ENCODE measurements at places on chromosomes 1 and 21.

GRCh38 chr1:26894263-26894662 lies 4.2 kb upstream of the GPN2 start:
- DNase-seq = no peak

GRCh38 chr1:59879996-59880505 lies 46.5 kb downstream of the CYP2J2 start:
- DNase-seq = no peak

DNA sequence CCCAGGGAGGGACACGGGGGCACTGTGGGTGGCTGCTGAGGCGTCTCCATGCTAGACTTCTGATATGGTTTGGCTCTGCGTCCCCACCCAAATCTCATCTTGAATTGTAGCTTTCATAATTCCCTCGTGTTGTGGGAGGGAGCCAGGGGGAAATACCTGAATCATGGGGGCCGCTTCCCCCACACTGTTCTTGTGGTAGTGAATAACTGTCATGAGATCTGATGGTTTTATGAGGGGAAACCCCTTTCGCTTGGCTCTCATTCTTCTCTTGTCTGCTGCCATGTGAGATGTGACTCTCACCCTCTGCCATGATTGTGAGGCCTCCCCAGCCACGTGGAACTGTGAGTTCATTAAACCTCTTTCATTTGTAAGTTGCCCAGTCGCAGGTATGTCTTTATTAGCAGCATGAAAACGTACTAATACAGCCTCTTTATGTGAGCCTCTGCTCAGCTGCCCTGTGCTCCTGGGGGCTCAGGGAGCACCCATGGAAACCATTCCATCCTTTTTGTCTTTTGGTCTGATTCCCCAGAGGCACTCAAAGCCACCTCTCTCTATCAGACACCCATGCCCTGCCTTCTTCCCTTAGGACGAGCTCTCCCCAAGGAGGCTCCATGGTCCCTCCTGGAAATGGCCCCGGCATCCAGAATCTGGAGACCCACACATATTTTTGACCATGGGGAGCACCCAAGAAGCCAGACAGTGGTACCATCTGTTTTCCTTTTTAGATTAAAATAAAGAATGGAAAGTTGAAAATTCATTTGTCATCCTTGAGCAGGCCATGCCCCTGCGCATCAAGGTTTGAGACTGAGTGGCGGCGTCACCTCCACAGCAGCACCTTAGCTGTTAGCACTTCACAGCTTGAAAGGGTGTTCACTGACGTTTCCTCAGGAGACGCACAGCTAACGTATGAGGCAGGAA lies 65.9 kb upstream of the FAM20B start:
- DNase-seq = no peak

GRCh38 chr1:117674521-117675400 lies 68.9 kb downstream of the TENT5C start:
- no peak for DNase-seq

DNA sequence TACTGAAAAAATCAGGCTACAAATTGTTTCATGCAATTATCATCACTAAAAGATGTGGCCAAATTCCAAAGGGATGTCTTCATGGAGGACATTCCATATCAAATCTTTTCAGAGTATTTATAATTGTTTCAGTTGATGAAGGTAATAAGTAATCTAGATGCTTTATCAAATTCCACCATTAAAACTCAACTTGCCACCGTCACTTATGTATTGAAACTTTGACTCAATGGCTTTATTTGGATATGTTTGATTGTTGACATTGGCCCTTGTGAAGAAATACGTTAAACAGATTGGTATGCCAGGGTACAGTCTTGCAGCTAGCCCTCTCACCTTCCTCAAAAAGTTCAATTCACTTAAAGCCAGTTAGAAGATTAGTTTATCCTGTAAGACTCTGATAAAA lies 32.2 kb upstream of the PALMD start:
- no peak for DNase-seq

- no peak for DNase-seq
Measured at GRCh38 chr1:162663086-162663485, 30.8 kb downstream of the DDR2 start.

DNA sequence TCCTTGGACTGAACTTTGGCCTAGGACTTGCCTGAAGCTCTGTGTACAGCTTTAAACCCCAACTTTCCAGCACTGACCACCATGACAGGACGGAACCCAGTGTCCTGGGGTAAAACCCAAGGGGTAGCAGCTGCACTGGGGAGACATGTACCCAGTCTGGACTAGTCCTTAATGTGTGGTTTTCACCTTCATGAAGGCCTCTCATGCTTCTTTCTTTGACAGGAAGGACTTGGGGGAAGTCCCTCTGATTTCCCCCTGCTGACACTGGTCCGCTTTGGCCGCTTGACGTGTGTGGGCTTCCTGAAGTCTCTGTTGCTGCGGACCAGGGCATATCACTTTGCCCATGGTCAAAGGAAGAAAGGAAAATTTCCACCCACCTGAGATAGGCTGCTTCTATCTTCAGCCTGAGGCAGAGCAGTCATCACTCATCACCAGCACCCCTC lies 66.3 kb upstream of the PRDX6 start:
- no peak for DNase-seq

GRCh38 chr1:15066191-15066590 lies 87.4 kb upstream of the TMEM51 start:
- DNase-seq = no peak

DNA sequence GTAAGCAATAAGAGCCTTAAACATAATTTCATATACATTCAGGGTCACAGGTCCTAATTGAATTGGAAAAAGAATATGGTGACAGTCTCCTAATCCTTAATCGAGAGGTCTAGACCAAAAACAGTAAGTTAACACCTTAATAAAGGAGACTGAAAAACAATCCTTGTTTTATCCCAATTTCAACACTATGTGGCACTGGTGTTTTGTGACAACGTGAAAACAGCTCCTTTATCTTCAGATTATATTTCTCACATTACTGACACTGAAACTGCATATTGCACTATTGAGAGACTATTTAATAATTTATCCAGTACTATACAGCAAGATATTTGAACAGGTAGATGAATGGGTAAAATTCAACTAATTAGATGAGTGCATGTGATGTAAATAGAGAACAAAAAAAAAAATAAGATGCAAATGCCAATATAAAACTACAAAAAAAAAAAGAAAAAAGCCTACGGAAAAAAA lies 34.1 kb downstream of the TP53BP2 start:
- DNase-seq = peak; percentile 33

GRCh38 chr1:10796029-10796944 lies at the start of gene CASZ1:
Gene CASZ1 (minus strand): TSS chr1:10796646. CDS start chr1:10693889, 102,757 bp downstream.
- peak; percentile 97 for DNase-seq

DNA sequence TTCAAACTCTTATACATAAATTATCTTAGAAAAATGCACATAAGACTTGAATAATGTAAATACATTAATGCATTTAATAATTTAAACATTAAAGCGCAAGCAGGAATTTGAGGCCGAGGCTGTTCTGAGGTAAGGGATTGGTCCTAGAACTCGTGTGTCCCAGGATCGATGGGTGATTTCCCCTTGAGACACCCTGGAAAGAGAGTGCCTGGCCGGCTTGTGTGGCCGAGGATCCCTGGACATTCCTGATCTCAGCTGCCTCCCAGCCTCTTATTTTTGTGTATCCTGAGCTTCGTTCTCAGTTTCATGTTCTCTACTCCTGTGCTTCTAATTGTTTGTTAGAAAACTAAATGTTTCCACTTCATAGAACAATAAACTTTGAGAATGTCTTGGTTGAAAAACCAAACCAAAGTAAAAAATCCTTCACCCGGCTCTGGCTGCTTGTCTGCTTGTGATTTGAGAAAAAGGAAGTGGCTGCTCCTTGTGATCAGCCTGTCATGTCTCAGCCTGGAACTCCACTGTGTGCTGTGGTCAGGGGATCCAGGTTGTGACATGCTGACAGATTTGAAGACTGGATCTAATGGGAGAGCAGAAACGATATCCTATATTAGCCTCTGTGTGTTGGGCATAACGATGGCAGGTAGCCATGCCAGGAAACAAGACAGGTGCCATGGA lies 40.7 kb downstream of the PEX14 start:
- no peak for DNase-seq

DNA sequence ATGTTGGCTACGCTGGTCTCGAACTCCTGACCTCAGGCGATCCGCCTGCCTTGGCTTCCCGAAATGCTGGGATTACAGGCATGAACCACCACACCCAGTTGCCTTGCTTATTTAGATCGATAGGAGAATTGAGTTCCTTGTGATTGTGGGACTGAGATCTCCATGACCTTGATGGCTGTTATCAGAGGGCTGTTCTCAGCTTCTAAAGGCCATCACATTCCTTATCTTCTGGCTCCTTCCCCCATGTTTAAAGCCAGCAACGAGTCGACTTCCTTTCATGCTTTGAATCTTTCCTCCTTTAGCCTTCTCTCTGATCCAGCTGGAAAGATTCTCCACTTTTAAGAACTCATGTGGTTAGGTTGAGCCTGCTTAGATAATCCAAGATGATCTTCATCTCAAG lies 38.0 kb downstream of the CTH start:
- DNase-seq = no peak

- DNase-seq = no peak
Measured at GRCh38 chr1:76135835-76136234, 61.3 kb downstream of the ST6GALNAC3 start.

- DNase-seq = no peak
Measured at GRCh38 chr1:237098541-237098940, 56.6 kb downstream of the RYR2 start.

DNA sequence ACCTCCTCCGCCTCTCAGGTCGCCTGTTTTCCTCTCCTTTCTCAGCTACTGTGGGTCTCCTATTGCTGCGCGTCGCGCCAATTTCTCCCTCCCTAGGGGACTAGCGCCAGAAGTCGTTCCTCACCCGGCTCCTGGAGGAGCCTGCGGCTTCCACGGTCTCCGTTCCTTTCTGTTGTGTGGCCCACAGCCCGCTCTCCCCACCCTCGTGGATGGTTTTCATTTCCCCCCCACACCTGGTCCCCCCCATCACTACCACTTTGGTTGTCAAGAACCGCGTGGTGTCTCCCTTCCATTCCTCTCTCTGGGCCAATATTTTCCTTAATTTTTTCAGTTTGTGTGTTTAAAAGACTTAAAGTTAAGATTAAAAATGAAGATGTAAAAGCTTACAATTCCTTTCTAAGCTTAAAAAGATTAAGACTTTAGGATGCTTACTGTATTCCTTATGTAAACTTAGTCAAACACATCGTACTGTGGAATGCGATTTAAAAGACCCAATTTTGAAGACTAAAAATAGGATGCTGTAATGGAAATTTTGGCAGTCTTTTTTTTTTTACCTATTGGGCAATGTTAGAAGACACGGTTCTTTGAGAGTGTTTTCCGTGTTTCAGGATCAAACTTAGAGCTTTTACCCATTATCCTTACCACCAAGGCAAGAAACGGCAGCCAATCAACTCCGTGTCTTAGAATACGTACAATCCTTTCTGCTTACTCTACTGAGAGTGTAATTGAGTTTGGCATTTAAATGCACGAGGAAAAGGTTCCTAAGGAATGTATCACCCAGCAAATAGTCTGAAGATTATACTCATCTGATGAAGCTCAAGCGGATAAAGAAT lies 773 bp downstream of the CNST start:
- DNase-seq = peak; percentile 14

GRCh38 chr1:206824331-206824730 lies 41.1 kb upstream of the IL20 start:
- DNase-seq = no peak

DNA sequence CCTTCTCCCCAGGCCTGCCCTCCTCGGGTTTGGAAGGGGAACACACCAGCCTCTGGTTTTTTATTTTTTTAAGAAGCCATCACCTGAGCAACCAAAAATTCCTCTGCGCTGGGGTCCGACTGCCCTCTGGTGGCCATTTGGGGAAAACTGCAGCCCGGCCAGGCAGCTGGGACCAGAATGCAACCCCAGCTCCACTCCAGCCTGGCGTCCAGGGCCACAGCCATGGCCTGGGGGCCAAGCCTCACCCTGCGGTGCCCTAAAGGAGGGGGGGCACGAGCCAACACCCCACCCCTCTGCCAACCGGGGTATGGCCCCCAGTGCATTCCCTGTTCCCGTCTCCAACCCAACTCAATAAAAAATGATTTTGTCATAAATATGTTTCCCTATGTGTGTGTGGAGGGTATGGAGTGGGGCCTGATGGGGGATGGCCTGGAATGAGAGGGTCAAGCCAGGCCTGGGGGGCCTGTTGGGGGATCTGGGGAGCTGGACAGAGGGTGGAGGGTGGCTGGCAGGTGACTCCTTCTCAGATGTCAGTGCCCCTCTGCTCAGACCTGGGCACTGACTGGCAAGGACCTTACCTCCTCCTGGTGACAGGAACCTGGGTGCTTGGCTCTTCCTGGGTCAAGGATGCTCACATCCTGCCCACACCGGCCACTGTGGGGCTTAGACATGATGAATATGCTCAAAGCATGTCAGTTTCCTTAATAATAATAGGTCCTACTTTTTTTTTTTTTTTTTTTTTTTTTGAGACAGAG lies 3.2 kb downstream of the GPR3 start:
- peak; percentile 61 for DNase-seq

DNA sequence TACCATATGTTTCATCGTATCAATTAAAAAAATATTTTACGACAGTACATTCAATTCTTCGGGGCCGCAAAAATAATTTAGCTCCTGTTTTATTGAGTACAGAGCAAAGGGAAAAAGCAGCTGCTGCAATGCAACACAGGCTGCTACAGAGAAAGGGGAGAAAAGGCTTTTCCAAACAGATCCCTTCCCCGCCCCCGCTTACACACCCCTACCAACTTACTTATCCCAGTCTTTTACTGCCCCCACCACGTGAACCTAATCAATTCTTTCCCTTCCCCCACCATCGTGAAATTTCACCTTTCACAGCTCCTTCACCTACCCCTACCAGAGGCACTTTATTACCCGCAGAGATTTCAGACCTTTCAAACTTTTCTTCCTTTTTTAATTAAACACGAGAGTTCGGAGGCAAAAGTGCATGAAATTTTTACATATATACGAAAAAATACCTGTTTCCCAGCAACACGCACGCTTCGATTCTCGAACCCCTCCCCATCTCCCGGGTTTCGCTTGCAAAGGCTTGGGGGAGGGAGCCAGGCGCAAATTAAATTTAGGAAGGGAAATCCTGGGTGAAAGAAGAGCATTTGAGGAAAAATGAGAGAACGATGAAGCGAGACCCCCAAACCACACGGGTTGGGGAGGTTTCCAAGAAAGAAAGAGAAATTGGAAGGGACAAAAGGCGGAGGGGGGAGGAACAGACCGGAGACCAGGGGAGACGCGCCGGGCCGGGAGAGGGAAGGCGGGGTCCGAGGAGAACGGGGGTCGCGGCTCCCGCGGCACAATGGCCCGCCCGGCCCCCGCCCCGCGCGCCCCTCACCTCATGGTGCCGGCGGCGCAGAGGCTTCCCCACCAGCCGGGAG lies 823 bp downstream of the ENAH start:
- DNase-seq = peak; percentile 65

- no peak for DNase-seq
Measured at GRCh38 chr1:172269644-172270043, 150.8 kb upstream of the C1orf105 start.

All from NCI-H1092 treated with DMSO at 0.1 percent for 48 hours (cell line).